Endothelial cell of umbilical vein (primary cell): ENCODE measurements at places on chromosomes 11 and 22. TPM values are rescaled to one million over a fixed set of nuclear protein-coding genes. Genes with fewer than 3 reads are reported as not detected.

DNA sequence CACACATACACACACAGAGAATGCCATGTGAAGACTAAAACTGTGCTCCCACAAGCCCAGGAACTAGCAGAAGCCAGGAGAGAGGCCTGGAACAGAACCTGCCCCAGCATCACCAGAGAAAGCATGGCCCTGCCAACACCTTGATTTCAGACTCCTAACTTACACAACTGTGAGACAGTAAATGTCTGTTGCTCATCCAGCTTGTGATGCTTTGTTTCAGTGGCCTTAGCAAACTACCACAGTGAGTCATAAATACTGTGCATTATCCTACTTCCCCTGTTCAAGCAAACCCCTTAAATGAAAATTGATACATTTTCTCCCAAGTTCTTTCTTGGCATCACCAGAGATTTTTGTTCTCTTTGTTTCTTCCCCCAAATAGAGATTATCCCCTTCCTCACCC is 1539.4 kb upstream of the TENM4 start:
- no peaks in the 10 kb centered on the region for H3K36me3 ChIP-seq
- H3K27ac ChIP-seq, result peak overlapping the region; percentile 37
- no peak overlapping the region for H3K4me3 ChIP-seq
- DNase-seq, result peak; percentile 57

- no peak overlapping the region for H3K4me3 ChIP-seq
- H3K4me1 ChIP-seq, result peaks cover 28% of the 10 kb centered on the region
- no peaks in the 10 kb centered on the region for H3K27me3 ChIP-seq
Observed at GRCh38 chr11:108852701-108853100, 187.8 kb downstream of the DDX10 start.

DNA sequence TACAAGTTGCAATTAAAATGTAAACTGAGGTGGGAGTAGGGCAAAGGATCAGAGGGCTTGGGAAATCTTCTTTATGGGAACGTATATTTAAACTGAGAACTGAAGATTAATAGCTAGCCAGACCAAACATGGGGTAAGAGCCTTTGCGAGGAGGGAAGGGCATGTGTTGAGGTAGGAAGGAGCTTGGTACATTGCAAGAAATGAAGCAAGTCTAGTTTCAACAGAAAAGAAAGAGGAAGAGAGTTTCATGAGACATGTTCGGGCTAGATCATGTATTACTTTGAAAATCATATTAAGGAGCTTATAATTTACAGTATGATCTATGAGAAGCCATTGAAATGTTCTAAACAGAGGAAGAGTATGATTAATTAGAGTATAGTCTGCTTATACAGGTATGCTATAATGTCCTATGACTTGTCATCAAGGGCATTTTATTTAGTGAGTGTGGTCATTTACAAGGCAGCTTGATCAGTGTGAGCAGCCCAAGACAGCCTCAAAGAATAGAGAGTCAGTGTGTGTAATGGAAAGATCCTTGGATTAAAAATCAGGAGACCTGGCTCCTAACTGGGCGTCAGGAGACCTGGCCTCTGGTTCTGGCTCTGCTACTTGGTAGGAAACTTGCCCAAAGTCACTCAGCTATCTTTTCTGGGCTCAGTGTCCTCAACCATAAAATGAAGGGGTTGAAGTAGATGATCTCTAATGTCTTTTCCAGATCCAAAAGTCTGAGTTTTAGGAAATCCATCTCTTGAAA is 10.9 kb downstream of the GAS2 start:
- H3K27me3 ChIP-seq, result peaks cover 8% of the 10 kb centered on the region
- DNase-seq, result no peak
- H3K4me3 ChIP-seq, result no peak overlapping the region
- H3K36me3 ChIP-seq, result no peaks in the 10 kb centered on the region
- H3K4me1 ChIP-seq, result no peaks in the 10 kb centered on the region
- no peak overlapping the region for H3K27ac ChIP-seq

APBB1 gene
- polyA plus RNA-seq, result 63.5 and 63.8 TPM in 2 replicates

SORL1 gene
- polyA plus RNA-seq, result 0.10 and 0.17 TPM in 2 replicates

DNA sequence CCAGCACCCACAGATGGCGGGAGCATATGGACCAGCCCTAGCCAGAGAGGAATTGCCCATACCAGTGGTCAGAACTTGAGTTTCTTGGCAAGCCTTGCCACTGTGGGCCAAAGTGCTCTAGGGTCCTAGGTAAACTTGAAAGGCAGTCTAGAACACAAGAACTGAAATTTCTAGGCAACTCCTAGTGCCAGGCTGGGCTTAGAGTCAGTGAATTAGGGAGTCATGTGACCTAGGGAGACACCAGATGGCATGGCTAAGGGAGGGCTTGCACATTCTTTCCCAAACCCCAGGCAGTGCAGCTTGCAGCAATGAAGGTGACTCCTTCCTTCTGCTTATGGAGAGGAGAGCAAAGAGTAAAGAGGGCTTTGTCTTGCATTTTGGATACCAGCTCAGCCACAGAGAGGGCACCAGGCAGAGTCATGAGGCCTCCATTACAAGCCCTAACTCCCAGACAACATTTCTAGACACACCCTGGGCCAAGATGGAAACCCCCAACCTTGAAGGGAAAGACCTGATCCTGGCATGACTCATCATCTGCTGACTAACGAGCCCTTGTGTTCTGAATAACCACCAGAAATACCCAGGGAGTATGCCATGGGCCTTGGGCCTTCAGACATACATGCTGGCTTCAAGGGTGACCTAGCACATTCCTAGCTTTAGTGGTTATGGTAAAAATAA is 19.2 kb upstream of the OR56A3 start:
- no peaks in the 10 kb centered on the region for H3K27me3 ChIP-seq
- no peak for DNase-seq
- H3K36me3 ChIP-seq, result no peaks in the 10 kb centered on the region
- no peaks in the 10 kb centered on the region for H3K4me1 ChIP-seq
- H3K4me3 ChIP-seq, result no peak overlapping the region

DCHS1 gene
- 56.2 and 64.2 TPM in 2 replicates for polyA plus RNA-seq
